ENCODE measurements at places on chromosomes 3 and 15. TPM values are rescaled to one million over a fixed set of nuclear protein-coding genes. Genes with fewer than 3 reads are reported as not detected.

DNA sequence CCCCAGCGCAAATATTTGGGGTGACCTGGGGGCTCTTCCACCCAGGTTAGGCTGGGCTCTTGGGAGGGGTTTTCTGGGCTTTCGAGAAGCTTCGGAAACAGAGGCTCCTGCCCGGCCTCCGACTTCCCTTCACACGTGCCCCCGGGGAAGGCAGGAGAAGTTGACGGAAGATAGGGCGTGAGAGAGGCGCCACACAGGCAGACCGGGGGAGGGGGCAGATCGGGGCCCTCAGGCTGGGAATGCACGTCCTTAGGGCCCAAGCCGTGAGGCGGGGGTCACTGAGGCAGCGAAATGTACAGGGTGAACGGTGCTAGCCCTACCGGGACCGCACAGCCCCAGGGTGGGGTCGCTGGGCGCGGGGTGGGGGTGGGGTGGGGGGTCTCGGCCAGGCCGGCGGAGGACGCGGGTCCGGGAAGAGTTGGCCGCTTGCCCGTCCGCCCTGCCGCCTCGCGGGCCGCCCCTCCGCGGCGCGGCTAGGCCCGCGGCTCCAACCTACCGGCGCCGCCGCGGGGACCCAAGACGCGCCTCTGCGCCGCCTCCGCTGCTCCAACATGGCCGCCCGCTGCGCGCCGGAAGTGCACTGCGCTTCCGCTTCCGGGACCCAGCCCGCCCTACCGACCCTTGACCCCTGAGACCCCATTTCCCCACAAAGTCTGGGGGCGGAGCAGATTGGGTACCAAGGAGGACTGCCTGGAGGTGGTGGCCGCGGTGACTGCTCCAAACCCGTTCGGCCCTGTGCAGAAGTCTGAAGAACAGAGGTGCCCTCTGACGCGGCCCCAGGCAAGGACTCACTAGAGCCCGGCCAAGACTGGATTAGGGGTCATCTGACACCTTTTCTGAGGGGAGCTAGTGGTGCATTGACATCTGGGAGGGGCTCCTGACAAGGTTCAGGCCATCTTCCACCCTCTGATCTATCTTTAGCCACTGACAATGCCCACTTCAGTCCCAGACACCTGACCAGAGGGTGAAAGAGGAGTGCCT, at the start of gene CCDC71:
CCDC71 (minus strand) TSS at position 561 of the 981 bp plus-strand sequence. CDS start 2,123 bp downstream, outside the sequence.
- DNase-seq: peak; percentile 63

DNA sequence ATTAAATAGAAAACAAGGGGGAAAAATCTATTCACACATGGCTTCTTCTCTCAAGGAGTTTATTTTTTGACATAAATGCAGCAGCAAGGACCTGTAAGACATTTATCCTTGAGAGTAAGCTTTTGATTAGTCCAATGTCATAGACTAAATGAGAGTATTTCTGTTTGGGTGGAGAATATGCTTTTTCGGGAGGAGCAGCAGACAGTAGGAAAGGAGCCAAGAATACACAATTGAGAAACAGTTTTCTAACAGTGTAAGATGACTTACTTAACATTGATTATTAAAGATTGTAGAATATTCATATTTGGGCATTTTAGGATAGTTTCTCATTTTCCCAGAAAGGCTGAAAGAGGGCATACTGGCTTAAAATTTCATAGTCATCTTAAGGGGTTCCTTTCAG, 65.9 kb upstream of the PAQR5 start:
- no peak for DNase-seq

- no peak for DNase-seq
Measured at GRCh38 chr15:36964626-36965025, 135.7 kb downstream of the MEIS2 start.

- no peak for DNase-seq
Measured at GRCh38 chr3:12005951-12006625, 1.9 kb downstream of the SYN2 start.

GRCh38 chr3:58260261-58260731, 22.7 kb downstream of the ABHD6 start:
- peak; percentile 96 for DNase-seq

The PPARG gene
- 208 TPM for total RNA-seq

The LPP gene
- 21.3 TPM for total RNA-seq

GRCh38 chr3:31242026-31242960, 290.4 kb upstream of the STT3B start:
- DNase-seq: no peak

DNA sequence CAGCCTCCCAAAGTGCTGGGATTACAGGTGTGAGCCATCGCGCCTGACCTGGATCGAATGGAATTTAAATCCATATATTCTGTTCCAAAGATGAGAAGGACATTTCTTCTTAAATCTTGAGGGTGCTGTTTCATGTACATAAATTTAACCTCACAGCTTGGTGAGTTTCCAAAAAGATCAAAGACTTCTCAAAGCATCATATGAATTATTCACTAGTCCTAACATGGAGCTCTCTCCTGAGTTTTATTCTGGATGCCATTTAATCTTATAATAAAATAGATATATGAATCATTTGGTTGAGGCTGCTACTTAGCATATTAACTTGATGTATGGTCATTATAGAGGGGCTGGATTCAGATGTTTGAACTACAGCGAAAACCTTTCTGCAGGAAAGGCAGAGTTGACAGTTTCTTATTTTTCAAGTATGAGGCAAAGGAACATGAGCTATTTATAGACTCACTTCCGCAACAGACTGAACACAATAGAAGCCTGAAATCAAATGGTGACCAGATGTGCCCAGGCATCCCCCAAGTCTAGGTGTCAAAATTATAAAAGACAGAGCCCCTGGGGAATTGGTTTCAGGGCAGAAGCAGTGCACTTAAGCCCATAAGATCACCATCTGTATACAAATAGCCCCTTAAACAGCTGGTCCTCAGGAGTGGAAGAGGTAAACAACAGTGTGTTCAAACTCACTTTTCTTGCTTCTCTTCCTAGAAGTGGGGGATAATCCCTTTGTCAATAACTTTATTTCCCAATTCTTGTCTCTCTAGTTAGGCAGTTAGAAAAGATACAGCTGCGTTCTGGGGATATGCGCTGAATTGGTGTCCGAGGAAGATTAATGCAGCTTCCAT, 29.7 kb downstream of the STARD9 start:
- no peak for DNase-seq

GRCh38 chr3:182455011-182455410, 338.3 kb upstream of the ATP11B start:
- DNase-seq: no peak

- DNase-seq: no peak
Measured at GRCh38 chr15:27589260-27589659, 509.9 kb downstream of the OCA2 start.

- peak; percentile 35 for DNase-seq
Measured at GRCh38 chr15:90413411-90414379, 25.7 kb downstream of the IQGAP1 start.

- DNase-seq: no peak
Measured at GRCh38 chr15:85551221-85551832, 170.9 kb downstream of the AKAP13 start.

DNA sequence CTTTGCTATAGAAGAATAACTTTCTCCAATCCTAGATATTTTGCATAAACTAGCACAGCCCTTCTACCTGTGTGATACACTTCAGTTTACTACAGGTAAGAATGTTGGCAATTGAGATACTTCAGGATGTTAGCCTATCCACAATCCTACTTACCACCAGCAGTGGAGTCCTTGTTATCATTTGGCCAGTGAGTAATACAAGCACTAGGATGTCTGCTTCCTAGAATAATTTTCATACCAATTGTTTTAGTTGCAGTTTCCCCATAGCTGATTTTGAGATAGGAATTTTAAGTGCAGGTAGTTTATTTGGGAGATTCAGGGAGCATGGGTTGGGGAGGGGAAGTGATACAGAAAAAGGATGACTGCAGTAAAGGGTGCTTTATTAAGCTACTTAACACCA, 147.2 kb downstream of the EPHA6 start:
- DNase-seq: no peak
